ENCODE measurements at places on chromosomes 13 and 19. TPM values are rescaled to one million over a fixed set of nuclear protein-coding genes. Genes with fewer than 3 reads are reported as not detected.

GRCh38 chr19:8269724-8270123, 38.4 kb downstream of the CD320 start:
- DNase-seq: no peak

DNA sequence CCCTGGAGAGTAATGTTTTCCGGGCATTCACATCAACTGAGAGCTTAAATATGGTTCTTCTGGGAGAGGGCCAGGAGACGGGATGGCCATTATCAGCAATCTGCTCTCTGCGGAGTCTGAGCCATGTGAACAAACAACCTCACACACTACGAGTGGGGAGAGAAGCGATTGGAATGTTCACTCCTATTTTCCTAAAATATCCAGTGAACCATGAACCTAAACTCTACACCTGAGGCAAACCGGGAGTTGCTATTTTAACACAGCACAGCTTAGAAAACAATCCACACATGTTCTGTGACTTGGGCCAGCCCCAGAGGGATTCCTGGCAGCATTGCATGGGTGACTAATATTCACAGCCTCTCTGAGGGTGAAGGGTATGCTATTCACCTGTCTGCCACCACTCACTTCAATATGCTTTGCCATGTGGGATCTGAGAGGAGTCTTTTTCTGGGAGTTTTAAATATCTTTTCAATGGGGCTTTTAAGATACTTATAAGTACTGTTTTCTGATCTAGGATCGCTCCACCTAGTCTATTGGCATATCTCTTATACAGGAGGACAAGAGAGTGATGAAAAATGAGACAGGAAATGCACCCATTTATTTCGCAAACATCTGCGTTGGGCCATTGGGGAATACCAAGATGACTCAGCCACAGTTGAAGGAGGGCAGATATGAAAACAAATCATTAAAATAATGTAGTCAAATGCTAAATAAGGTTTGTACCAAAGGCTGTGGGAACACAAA, 72.6 kb upstream of the SERP2 start:
- peak; percentile 52 for DNase-seq

The MBD3L2 gene
- not detected for total RNA-seq

DNA sequence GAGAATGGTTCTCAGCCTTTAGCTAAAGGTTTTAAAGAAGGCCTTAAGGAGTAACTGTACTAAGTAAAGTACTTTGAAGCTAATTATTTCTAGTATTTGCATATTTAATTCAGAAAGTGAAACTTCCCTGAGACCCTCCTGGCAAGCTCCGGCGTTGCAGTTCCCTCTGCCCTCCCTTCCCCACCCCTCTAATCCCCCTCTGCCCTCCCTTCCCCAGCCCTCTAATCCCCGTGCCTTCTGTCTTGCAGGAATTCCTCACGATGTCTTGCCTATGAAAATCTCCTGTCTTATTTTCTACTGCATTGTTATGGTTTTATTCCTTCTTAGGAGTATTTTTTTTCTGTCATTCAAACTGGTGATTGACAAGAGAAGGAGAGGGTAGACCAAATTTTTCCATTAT, 236.9 kb downstream of the COL4A1 start:
- no peak for DNase-seq

DNA sequence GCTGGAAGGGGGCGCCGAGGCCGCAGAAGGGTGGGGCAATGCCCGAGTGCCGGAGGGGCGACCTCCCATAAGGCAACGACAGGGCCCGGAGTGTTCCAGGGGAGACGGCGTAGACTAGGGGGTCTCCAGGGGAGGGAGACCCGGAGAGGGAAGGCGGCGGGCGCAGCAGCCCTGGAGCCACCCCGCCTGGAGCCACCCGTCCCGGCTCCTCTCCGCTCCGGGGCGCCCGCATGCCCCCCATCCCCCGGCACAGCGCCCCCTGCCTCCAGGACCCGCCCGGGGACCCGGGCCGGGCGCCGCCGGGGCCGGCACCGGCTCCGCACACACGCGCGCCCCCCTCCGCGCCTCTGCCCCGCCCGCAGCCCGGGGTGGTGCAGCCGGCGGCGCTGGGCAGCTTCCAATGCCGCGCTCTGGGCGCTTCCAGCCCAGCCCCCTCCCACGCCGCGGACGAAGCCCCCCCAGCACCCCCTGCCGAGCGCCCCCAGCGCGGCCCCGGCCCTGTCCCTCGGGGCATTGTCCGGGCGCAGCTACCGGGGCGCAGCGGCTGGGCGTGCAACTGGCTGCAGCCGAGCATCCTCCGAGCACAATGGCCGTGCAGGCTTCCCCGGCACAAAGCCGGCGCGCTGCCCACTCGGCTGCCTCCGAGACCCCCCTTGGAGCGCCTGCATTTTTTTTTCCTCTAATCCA, 519 bp downstream of the PTPRS start:
- peak; percentile 50 for DNase-seq

DNA sequence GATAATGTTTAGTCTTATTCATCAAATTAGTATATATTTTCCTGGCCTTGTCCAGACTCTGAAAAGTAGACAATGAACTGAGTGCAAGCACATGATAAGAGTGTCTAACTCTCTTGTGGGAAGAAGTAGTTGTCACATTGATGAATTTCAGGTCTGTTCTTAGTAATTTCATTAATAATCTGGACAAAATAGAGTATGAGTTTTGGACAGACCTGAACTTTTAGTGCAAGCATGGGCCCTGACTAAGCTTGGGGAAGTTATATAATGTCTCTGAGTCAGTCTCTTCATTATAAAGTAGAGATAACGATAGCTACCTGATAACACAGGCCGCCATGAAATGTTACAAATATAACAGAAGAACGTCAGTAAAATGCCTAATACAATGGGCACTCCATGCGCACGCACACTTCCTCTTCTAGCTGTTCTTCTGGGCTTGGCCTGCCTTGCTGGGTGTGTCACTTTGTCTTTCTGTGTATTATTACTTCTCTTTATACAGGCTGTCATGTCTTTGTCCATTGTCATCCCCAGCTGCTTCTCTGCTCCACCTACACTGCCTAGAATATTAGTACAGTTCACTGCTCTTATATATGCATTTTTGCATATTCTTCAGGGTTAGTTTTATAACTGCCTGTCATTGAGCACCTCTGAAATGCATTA, 129.1 kb upstream of the HTR2A start:
- DNase-seq: no peak

DNA sequence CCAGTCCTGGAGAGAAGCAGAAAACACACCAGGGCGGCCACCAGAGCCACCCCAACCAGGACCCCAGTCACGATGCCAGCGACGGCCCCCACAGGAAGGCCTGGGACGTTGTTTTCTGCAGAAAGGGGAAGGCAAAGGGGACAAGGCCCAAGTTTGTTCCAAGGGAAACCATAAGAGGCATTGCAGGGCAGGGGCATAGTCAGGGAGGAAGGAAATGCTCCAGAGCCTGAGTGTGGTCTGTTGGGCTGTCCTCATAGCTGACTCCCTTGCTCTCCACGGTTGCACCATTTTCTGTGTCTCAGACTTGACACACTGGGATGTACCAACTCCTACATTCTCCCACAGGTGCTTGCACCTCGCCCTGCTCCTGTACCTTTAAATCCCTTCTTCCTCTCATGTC, 5.2 kb downstream of the CEACAM4 start:
- DNase-seq: no peak

Data from Calu3 (cell line).